ENCODE measurements at places on chromosomes 5 and 9.

DNA sequence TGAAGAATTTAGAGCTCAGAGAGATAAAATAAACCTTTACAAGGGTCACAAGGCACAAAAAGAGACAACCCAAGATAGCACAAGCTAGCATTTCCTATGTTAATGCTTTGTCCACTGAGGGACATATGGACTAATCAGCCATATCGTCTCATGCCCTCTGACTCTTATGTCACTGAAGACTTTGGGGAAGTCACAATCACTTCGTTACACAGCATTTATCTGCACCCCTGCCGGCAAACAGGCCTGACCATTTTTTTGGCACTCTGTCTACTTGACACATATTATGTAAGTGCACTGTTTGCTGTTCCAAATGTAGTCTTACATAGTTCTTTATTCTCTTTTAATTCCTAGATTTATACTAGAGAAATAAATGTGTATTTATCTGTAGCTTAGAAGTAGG, 13.9 kb upstream of the BNC2 start:
- no peak for DNase-seq

GRCh38 chr5:179307013-179307800, 38.1 kb downstream of the ADAMTS2 start:
- DNase-seq: no peak

- no peak for DNase-seq
Observed at GRCh38 chr5:149930043-149930748, 14.4 kb downstream of the PDE6A start.

- no peak for DNase-seq
Observed at GRCh38 chr9:16527573-16527972, 342.9 kb downstream of the BNC2 start.

GRCh38 chr5:179764056-179764455, 29.7 kb upstream of the LTC4S start:
- DNase-seq: no peak

DNA sequence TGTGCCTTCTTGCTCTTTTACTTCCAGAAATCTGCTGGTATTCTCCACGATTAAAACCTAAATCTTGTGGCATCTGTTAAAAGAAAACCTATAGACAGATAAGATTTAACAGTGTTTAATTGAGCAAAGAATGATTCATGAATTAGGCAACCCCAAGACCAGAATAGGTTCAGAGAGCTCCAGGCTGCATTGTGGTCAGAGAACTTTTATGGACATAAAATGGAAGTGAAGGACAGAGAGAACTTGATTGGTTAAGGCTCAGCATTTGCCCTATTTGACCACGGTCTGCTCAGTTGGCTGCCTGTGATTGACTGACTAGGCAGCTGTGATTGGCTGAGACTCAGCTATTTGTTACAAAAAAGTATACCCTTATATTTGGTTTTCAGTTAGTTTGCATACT, 10.4 kb upstream of the SLC36A2 start:
- no peak for DNase-seq

GRCh38 chr9:87212605-87213021, 265.3 kb upstream of the GAS1 start:
- DNase-seq: peak; percentile 17

DNA sequence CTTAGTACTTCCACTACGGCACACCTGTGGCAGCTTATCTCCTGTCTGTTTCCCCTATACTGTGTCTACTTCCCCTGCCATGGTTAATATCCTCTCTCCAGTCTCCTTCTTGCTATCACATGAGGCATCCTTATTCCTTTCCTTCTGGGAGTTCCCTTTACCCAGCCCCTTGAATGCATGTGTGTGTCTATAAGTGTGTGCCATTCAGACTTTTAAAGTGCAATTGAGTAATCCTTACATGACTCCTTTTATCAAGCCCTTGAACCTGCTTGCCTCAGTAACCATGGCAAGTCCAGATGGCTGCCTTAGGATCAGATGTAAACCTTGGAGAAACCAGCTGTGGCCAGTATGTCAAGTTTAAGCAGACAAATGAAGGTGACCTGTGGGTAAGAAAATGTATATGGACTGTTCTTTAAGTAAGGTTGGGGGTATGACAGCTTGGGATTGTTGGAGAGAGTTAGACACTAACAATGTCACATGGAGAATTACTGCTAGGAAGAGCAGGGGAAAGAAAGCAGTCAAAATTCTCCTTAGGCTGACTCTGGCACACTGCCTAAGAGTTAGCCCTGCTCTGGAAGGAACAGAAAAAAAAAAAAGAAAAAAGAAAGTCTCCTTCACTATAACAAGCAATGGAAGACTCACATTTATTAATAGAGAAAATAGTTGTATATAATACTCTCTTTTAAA, 142.1 kb downstream of the HINT1 start:
- DNase-seq: no peak

- DNase-seq: no peak
Observed at GRCh38 chr5:39055027-39055767, 19.0 kb downstream of the RICTOR start.

DNA sequence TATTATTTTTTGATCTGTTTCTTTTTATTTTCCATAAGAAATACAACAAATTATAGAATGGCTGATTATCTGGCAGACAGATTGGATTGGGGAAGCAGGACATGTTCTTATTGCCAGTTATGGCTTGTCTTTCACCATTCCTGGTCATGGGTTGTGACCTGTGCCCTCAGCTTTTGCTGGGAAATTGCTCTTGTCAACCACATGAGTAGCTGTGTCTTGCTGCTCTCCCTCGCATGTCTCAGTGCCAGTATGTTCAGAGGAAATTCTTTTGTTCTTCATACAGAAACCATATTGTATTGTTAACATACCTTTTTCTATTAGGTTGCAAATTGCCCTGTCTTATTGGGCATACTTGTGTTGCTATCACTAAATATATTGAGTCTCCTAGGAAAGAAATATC, 344.1 kb downstream of the OSTF1 start:
- DNase-seq: no peak

DNA sequence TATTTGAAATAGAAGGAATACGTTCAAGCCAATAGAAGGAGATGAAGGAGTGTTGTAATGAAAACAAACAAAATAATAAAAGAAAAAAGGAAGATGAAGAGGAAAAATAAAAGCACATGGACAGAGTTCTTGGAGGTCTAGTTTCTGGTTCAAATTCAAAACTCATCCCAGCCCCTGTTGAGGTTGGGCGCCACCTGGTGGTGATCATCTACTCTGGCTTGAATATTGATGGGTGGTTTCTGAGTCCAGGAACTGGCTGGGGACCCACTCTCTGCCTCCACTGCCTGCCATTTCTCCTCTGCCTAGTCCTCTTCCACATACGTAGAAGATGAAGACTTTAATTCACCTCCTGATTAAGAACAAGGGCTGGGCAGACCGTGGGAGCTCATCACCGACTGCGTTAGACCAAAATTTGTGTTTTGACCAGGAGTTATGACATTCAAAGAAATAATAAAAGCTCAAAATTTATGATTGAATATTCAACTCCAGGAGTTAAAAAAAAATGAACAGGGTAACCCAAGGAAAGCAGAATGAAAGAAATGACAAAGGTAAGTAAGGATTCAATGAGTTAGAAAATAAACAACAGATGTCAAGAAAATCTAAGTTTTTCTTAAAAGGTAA, 99.0 kb upstream of the SLC1A3 start:
- DNase-seq: peak; percentile 80

GRCh38 chr9:111195766-111196165, 134.3 kb downstream of the OR2K2 start:
- DNase-seq: no peak

GRCh38 chr9:27019589-27019988, 14.1 kb upstream of the LRRC19 start:
- DNase-seq: no peak

DNA sequence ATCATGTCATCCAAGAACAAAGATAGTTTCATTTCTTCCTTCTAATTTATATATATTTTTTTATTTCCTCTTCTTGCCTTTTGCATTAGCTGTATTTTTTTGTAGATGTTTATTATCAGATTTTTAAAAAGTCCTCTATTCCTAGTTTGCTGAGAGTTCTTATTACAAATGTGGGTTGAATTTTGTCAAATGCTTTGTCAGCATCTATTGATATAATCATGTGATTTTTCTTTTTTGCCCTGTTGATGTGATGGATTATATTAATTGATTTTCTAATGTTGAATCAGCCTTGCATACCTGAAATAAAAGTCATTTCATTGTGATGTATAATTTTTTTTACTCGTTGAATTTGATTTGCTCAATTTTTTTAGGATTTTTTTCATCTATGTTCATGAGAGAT, 46.9 kb downstream of the FOXB2 start:
- DNase-seq: no peak

DNA sequence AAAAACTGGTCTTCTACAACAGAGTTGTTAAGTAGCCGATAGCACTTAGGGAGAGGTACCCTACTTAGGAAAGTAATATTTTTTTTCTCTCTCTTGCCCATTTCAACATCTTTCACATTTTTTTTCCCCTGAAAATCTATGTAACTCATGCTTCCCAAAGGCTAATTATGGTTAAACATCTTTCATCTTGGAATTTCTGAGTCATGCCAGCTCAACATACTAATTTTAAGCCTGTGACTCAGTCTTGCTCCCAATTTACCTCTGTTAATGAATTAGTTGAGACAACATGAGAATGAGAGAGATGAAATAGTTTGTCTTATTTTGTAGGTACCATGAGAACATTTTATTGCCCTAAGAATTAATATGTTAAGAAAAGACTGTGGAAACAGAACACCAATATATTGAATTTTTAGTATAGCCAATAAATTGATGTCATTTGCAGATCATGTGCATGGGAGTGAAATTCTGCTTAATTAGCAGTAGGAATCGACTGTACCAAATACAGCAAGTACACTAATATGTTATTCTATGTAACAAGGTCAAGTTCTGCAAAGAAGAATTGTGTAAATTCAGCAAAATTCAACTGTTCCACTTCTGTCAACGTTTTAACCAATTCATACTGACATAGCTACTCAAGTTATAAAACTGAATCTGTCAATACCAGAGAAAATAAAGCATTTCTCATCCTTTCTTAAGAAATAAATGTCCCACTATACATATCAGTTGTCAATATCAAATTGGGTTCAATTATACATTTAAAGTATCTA, 550.0 kb downstream of the PTPRD start:
- DNase-seq: no peak

DNA sequence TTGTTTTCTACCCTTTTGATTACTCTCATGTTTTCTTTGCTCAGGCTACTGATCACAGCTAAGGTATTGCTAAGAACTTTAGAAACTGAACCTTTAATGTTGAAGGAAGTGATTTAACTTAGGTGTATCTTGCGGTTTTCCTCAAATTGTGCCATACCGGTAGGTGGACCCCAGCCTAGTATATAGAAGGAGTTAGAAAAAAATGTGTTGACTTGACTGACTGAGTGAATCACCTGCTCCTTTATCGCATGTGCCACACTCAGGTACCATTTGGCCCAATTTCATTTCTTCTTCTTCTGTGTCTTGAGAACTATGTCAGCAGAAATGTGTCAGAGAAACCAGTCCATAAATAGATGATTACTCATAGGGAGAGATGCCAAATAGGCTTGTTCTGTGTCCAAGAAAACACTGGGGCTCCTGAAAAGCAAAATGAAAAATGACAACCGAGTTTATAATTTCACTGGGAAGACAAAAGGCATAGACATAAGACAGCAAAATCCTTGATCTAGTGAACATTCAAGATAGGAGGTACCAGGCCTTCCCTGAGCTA, 19.4 kb downstream of the PLPPR1 start:
- no peak for DNase-seq

GRCh38 chr5:125065741-125066140, 319.3 kb upstream of the ZNF608 start:
- DNase-seq: no peak

DNA sequence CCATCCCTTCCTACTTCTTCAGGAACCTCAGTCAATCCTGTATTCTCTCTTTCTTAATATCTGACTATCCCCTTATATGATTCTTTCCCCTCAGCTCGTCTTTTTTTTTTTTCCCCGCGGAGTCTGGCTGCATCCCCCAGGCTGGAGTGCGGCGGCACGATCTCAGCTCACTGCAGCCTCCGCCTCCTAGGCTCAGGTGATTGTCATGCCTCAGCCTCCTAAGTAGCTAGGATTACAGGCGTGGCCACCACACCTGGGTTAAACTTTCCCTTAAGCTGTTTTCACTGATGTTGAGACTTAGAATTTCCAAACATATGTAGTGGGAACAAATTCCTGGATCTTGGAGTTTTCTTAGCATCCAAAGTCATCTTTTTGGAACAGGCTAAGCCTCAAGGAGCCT, 13.3 kb upstream of the RUSC2 start:
- DNase-seq: no peak

DNA sequence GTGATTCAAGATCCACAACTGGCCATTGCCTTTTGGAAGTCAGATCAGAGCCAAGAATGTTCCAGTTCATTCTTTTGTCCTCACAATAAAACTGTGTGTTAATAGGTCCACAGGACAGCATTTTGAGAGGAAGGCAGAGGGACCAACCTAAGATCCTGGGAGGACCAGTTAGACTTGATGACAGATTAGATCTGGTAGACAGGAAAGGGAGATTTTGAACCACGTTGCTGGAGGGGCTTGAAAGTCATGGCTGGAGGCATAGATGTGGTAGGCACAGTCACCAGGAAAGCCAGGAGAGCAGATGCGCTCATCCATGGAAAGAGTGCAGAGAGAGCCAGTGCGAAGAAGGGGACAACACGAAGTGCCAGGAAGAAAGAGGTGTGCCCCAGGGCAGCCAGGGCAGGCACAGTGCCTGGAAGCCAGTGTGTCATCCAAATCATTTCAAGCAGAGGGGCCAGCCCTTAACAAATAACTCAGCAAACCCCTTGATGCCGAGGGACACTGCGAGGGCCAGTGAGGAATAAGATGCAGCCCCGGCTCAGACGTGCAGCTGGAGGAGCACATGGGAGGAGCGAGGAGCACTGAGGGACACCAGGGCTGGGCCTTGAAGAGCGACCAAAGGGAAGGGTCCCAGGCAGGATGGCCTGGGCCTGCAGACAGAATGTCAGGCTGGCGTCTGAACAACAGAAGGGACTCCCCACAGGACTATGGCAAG, 12.8 kb upstream of the SLC2A8 start:
- DNase-seq: no peak

DNA sequence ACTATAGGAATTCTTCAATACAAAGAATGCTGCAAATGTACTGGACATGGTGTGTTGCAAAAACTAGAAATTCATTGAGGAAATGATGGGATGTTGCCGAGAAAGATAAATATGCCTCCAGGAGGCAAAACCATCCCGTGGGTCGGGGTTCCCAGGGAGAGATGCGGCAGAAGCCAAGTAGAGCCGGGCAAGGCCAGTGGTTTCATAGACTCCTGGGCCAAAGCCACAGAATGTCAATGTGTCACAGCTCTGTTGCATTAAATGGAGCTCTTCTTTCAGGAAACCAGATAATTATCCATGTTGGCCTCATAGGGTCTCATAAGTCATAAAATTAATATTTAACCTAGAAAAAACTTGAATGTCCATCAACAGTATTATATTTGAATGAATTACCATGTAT, 419.5 kb upstream of the CDH10 start:
- no peak for DNase-seq

DNA sequence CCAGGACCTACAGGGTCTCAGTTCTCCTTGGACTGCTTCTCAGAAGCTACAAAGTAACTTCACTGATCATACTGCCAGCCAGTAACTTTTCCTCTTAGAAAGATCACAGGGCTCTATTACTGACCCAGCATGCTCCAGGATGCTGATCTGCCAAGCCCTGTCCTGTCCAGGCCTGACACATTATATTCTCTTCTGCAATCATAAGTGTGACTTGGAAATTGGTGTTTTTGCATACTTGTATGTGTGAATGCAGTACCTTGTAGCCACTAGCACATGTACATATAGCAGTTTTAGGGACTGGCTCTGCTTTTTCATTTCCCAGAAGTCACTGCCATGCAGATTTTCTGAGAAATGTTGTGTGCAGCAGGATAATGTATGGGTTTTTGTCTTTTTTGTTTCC, 40.1 kb upstream of the CCNH start:
- DNase-seq: no peak
